Cardiac muscle cell (in vitro differentiated cells and primary cell): ENCODE measurements at places on chromosomes 7 and 10. TPM values are rescaled to one million over a fixed set of nuclear protein-coding genes. Genes with fewer than 3 reads are reported as not detected.

DNA sequence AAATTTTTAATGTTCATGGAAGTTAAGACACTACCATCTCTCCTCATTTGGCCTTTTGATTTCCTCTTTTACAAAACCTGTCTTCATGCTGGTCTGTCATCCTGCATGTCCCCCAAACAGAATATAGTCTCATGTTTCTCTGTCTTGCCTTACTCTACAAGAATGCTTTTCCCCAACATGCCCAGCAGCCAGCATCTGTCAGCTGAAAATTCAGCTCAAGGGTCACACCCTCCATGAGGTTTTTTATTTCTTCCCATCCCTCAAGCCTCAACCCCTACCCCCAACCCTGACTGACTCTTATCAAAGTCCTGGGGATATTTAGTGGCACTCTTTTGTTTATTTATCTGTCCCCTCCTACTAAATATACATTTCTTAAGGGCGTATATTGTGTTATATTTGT lies 202.0 kb downstream of the ANK3 start:
- no peak overlapping the region for H3K4me3 ChIP-seq
- no peaks in the 10 kb centered on the region for H3K27me3 ChIP-seq
- no peaks in the 10 kb centered on the region for H3K36me3 ChIP-seq
- H3K4me1 ChIP-seq, result no peaks in the 10 kb centered on the region
- no peak overlapping the region for H3K27ac ChIP-seq
- DNase-seq, result no peak

- peaks cover 12% of the 10 kb centered on the region for H3K4me1 ChIP-seq
- no peak for DNase-seq
- H3K4me3 ChIP-seq, result no peak overlapping the region
- no peak overlapping the region for H3K27ac ChIP-seq
These were observed 572.8 kb downstream of the INHBA start for GRCh38 chr7:41130086-41130485.

DNA sequence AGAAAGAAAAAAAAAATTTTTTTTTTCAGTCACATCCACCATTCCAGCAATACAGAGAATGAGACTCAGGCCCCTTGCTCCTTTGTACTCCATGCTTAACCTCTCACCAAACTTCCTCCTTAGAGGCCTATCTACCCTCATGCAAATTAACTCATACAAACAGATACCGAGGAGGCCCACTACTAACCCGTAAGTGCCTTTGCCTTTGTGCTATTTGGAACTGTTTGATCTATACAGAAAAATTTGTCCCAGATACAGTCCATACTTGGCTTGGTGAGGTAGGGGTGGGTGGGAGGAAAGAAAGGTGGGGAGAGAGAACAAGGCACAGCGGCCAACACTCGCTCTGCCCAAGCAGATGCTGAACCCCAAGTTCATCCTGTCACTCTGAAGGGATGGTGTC lies 87.8 kb upstream of the DUSP5 start:
- no peaks in the 10 kb centered on the region for H3K27me3 ChIP-seq
- no peak overlapping the region for H3K4me3 ChIP-seq

The CYP2E1 gene
- total RNA-seq, result 1.1 and 4.1 TPM in 2 replicates

The PIK3CG gene
- 0.12 TPM in 1 of 2 replicates, not detected in the other for total RNA-seq
